ENCODE measurements at places on chromosomes 12 and 14.

GRCh38 chr12:93751864-93752610, 74.9 kb downstream of the CRADD start:
- peak; percentile 37 for DNase-seq

GRCh38 chr12:105331805-105332251, 1.3 kb downstream of the C12orf75 start:
- DNase-seq: no peak

- DNase-seq: no peak
These were observed 35.0 kb downstream of the TMTC2 start for GRCh38 chr12:82721726-82722125.

GRCh38 chr14:42944284-42944683, 1337.6 kb downstream of the LRFN5 start:
- peak; percentile 47 for DNase-seq

DNA sequence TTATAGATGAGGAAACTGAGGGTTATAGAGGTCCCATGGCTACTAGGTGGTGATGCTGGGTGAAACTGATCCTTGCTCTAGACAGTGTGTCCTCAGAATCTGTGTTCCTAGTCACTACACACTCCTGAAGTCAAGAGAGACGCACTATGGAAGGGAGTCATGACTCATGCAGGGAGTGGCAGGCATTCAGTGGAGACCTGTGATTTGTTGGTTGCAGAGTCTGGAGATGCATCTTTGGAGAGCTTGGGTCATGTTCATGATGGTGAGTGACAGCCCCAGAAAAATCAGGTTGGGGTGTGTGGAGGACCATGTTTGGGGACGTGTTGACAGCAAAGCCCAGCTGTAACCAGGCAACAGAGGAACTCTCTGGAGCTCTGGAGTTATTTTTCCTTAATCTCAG, 38.0 kb upstream of the FBXO21 start:
- peak; percentile 6 for DNase-seq

DNA sequence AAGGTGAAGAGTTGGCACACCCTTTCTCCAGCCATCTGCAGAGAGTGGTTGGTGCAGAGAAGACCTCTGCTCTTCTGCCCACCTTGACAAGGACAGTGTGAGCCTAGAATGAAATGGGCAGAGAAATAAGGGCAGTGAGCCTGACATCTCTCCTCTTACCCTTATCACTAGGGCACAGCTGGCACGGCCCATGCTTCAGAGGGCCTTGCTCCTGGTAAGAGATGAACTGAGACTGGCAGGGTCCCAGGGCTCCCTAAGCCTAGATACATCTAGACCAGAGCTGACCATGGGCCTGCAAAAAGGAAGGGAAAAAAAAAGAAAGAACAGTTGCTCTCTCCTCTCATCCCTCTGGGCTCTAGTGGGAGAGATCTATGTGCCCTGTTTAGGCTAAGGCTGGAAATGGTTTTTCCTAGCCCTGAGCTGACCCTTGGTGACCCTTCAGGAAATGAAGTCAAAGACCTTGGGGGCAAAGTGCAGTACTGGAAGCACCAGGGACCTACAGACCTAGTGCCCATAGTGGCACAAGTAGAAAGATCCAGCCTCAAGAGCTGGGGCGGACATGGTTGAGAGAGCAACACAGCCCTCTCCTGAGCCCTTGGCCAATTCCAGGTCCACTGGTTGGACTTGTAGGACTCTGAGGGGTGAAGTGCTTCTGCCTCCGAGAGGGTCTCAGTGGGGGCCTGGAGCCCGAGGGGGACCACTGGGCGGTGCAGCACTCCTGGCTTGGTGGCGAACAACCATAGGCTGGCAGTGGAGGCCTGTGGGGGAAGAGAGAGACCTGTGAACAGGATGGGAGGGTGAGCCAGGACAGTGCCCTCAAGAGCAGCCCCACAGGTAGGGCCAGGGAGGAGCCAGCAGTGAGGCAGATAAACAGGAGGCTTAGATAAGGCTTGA, 22.0 kb downstream of the PRPF40B start:
- DNase-seq: no peak

DNA sequence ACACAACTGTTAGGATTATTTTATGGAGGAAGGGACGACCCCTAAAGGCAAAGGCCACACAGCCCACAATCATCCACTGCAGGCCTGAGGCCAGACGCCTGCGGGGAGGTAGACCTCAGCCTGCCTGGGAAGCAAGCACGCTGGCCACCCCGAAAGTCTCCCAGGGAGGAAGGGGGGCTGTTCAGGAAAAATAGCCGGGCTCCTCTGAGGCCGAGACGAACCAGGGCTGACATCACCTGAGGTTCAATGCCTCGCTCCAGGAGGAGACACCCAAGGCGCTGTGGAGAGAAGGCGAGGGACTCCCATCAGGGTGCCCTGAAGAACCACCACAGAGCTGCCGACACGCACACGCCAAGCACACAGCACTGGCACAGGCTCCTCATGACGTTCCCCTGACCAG, 127.4 kb downstream of the PIWIL1 start:
- DNase-seq: no peak

- DNase-seq: no peak
These were observed 24.1 kb upstream of the ATP2A2 start for GRCh38 chr12:110256780-110257431.

DNA sequence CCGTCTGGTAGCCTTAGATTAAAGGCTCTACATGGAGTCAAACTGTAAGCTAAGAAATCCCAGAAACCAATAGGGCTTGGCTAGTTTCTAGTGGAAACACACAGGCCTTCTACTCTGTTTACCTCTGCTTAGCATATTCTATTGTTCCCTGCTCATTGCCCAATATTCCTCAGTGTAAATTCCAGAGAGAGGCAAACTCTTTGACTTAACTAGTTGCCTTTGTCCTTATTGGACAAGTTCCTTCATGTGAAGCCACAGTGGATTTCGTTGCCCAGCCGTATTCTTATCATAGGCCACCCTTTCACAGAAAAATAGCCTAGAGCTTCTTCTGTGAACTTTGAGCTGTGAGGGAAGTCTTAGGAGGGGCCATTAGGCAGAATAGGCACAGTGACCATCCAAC, 186.1 kb downstream of the PLCZ1 start:
- no peak for DNase-seq

DNA sequence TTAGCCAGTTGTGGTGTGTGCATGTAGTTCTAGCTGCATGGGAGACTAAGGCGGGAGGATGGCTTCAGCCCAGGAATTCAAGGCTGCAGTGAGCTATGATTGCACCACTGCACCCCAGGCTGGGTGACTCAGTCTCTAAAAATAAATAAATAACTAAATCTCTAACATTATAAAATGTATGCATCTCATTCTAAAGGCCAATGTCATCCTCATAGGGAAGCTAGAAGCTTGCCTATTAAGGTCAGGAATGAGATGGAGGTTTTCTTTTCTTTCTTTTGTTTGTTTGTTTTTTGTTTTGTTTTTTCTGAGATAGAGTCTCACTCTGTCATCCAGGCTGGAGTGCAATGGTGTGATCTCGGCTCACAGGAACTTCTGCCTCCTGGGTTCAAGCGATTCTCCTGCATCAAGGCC, 48.8 kb upstream of the PAPLN start:
- peak; percentile 76 for DNase-seq

GRCh38 chr14:23694085-23694948, 58.2 kb downstream of the DHRS2 start:
- DNase-seq: no peak

GRCh38 chr12:80567401-80567800, 123.4 kb downstream of the PTPRQ start:
- DNase-seq: peak; percentile 81

DNA sequence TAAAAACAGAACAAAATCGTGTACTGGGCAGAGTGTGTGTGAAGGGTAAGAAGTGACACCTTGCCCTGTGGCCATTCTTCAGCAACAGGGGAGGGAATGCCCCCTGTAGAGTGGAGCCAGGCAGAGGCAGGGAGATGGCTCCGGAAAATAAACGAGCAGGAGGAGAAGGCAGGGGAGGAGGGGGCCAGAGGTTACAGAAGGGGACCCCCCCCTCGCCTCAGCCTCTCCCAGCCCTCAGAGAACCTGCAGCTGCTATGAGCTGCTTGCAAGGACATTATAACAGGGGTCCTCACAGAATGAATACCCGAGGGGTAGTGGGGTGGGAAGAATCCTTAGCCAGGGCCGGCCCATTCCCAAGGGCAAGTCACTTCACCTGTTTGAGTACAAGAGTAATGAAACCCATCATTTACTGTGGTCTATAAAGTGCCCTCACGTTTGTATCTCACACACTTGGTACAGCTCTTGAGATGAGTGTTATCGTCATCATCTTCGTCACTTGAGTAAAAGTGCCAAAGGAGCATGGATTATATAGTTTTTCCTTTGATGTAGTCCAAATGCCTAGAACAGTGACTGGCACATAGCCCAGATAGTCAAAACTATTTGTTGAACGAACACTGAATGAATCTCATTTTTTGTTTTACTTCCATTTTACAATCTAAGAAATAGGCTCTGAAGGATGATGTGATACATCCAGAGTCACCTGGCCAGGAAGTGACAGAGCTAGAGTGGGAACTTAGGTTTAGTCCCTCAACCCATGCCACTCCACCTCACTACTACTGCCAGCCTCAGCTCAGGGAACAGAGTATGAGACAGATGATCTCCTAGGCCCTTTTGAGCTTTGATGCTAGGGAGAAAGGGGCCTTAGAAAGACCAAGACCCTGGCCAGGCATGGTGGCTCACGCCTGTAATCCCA, 14.5 kb downstream of the SCNN1A start:
- DNase-seq: no peak

DNA sequence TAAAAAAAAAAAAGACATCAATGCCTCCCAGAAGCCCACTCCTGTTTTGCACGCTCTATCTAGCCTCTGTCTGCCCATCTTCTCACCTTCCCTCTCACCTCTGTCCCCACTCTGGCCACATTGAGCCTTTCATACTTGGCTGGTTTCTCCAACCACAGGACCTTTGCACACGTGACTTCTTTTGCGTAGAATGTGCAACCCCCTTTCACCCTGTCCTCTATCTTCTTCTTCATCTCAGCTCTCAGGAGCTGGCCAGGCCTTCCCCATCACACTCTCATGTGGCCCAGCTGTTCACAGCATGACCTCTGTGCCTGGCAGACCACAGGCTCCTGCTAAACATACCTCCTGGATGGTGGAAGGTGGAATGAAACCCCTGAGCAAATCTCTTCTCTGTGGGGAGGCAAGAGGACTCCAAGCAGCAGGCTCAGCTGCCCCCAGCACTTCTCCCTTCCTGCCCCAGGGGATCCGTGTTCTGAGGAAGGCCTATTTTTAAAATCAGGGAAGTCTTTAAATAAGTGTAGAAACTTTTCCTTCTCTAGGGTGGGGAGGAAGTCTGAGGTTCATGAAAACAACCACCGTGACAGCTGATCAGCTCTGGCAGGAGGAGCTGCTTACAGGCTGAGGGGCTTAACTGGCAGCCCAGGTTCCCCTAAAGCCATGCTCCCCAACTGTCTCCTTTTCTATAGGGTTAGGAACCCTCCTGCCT, 11.6 kb downstream of the HVCN1 start:
- DNase-seq: no peak

DNA sequence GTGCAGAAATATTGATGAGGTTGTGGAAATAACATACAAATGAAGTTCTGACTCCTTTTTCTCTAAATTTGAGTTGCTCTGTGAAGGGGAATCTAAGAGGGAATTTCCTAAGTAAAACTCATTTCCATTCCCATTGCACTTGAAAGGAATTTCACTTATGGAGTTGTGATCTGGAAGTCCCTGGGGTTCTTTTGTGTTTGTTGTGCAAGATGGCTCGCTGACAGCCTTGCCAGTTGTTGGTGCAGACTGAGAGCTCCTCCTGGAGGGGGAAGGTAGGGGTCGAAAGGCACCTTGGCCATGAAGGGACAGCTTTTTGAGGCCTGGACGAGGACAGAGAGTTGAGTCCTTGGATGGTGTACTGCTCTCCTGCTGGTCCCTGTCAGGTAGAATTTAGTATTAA, 72.0 kb downstream of the C12orf56 start:
- DNase-seq: peak; percentile 44

GRCh38 chr12:38931461-38931860, 26.1 kb upstream of the CPNE8 start:
- DNase-seq: no peak

DNA sequence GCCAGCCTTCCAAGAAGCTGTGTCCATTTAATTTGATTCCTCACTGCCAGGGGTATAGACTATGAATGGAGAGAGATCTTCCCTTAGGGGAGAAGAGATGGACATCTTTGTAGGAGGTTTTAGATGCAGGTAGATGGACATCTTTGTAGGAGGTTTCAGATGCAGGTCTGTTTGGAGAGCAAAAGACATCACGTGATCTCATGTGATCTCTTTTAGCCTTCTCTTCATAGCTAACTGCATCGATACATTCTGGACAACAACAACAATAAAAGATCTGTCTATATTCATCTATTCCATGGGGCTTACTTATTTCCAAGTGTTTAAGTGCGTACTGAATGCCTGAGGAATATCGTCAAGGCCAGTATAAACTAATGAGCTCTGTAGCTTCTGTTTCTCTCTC, 163.2 kb downstream of the PAX9 start:
- no peak for DNase-seq

DNA sequence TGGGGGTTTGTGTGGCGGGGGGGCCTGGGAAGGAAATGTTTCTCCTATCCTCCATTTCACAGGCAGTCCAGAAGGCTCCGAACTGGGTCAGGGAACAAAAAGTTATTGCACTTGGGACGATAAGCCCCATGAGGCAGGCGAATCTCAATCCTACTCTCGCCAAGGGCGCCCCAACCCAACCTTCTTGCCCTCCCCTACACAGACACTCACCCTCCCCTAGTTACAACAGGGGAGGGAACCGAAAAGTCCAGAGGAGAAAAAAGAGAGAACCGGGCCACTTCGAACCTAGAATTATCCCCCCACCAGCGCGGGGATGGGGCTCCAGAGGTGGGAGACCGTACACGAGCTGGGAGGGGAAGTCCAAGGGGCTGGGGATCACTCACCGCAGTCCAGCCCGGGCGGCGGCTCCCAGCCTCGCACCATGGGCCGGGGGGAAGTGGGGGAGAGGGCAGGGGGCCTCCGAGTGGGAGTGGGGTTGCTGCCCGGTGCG, 357 bp downstream of the HOMEZ start:
- no peak for DNase-seq

DNA sequence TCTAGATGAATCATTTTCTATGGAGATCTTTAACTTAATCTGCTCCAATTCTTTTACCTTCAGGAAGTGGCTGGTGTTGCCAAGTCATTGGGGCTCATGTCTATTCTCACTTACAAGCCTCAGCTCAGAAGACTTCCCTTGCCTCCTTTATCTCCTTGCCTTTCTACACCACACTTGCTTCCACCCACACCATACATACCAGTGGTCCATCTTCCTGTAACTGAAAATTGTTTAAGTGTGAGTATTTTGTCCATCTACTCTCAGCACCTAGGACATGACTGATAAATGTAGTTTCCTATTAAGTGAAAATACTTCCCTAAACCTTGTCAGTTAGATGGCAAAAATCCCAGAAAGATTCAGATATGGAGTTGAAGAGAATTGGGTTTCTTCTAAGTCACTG, 199.7 kb upstream of the CPNE8 start:
- DNase-seq: peak; percentile 3

DNA sequence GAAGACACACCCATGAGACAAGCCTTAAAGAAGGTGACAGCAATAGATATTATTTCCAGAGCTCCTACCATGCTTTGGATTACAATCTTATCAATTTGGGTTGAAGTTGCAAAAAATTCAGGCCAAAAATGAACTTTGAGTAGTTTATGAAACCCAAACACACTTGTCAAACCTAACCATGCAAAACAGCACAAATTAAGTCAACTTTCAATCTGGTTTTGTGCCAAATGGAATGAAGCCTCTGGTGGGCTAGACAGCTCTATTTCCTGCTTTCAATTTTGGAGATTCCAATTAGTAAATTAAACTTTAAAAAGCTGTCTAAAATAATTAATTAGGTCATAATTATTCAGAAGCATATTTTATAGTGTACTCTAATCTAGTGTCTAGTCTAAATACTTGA, 203.4 kb downstream of the SYT1 start:
- DNase-seq: no peak

- no peak for DNase-seq
These were observed 7.5 kb upstream of the PAX9 start for GRCh38 chr14:36653962-36654793.
